ENCODE measurements at places on chromosomes 7 and 10. TPM values are rescaled to one million over a fixed set of nuclear protein-coding genes. Genes with fewer than 3 reads are reported as not detected.

GOLGA7B gene
- 0.11 TPM for total RNA-seq

ASIC3 gene
- total RNA-seq, result 0.09 TPM

CXCL12 gene
- 1.4 TPM for total RNA-seq

NPS gene
- total RNA-seq, result not detected

CLEC5A gene
- total RNA-seq, result not detected

SPDYE5 gene
- not detected for total RNA-seq

CFAP46 gene
- total RNA-seq, result 0.54 TPM

OR2A42 gene
- total RNA-seq, result not detected

APBB1IP gene
- 0.11 TPM for total RNA-seq

SLC18A2 gene
- total RNA-seq, result not detected

PTPRZ1 gene
- total RNA-seq, result not detected

CYTH3 gene
- 17.5 TPM for total RNA-seq

ARF5 gene
- 174 TPM for total RNA-seq

PYROXD2 gene
- 4.9 TPM for total RNA-seq

CTNNA3 gene
- total RNA-seq, result 0.22 TPM

AGMO gene
- 2.5 TPM for total RNA-seq

CDK14 gene
- 1.0 TPM for total RNA-seq

PTPN20 gene
- total RNA-seq, result 0.11 TPM

RPS24 gene
- 2,730 TPM for total RNA-seq

ZYX gene
- 11.5 TPM for total RNA-seq

RAPGEF5 gene
- total RNA-seq, result 258 TPM

TMEM178B gene
- total RNA-seq, result 0.11 TPM

CAMK2B gene
- not detected for total RNA-seq

ITPRIP gene
- total RNA-seq, result 53.9 TPM

NEUROG3 gene
- not detected for total RNA-seq

SCIN gene
- total RNA-seq, result 0.17 TPM

NUDT13 gene
- 2.2 TPM for total RNA-seq

NRCAM gene
- total RNA-seq, result 1.2 TPM

GDF2 gene
- not detected for total RNA-seq

PANK1 gene
- total RNA-seq, result 2.4 TPM

CYP2C19 gene
- total RNA-seq, result not detected

FOXI2 gene
- not detected for total RNA-seq

TMEM106B gene
- total RNA-seq, result 32.8 TPM

CPA2 gene
- total RNA-seq, result not detected

CCDC186 gene
- total RNA-seq, result 16.4 TPM

THNSL1 gene
- total RNA-seq, result 5.4 TPM

BEND7 gene
- 9.3 TPM for total RNA-seq

NKX1-2 gene
- total RNA-seq, result not detected

ADAMTS14 gene
- 0.11 TPM for total RNA-seq

STAG3 gene
- total RNA-seq, result 0.60 TPM

MMD2 gene
- not detected for total RNA-seq

ABCB4 gene
- not detected for total RNA-seq

IQUB gene
- 0.17 TPM for total RNA-seq

VIPR2 gene
- total RNA-seq, result not detected

ITPRID1 gene
- not detected for total RNA-seq

AP3M1 gene
- total RNA-seq, result 30.3 TPM

GAD2 gene
- total RNA-seq, result not detected

NACAD gene
- 0.43 TPM for total RNA-seq

HOXA7 gene
- total RNA-seq, result 2.5 TPM

GPR26 gene
- not detected for total RNA-seq

FRAT2 gene
- total RNA-seq, result 13.4 TPM

FFAR4 gene
- not detected for total RNA-seq

ETV1 gene
- total RNA-seq, result 13.9 TPM

AKR1C8 gene
- total RNA-seq, result not detected

BMPER gene
- 1.1 TPM for total RNA-seq

DIP2C gene
- 13.9 TPM for total RNA-seq

ANKRD7 gene
- 0.22 TPM for total RNA-seq
